Activated CD4-positive, alpha-beta T cell treated with anti-CD3 and anti-CD28 coated beads, Interleukin-2, amount 10 ng/mL, durations not matched to agents 24 days and 14 days (primary cell): ENCODE measurements at places on chromosomes 3 and 15. TPM values are rescaled to one million over a fixed set of nuclear protein-coding genes. Genes with fewer than 3 reads are reported as not detected.

ADCY5 gene
- not detected in 2 replicates for total RNA-seq

DNA sequence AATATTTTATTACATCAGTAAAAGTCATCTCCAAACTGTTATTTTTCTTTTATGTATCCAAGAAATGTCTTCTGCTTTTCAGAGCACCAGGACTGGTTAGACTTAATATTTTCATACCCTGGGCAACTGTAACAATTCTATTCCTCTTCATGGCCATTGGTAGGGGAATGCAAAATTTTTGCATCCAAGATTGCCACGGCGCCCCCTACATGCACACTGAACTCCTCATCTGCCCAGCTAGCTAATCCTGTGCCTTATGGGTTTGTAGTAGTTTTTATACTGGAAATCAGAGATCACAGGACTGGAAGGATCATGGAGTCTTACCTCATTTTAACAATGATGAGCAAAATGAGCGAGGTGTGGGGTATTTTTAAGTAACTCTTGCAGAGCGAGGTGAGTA is 74.2 kb downstream of the CRTC3 start:
- DNase-seq, result peak; percentile 86

RYR3 gene
- total RNA-seq, result not detected in 2 replicates

RASL12 gene
- total RNA-seq, result not detected in 2 replicates

STRA6 gene
- not detected in 2 replicates for total RNA-seq

- no peak for DNase-seq
Observed at GRCh38 chr3:181629029-181629428, 82.7 kb upstream of the SOX2 start.

- DNase-seq, result no peak
Observed at GRCh38 chr3:102189956-102190723, 244.7 kb upstream of the ZPLD1 start.

DNA sequence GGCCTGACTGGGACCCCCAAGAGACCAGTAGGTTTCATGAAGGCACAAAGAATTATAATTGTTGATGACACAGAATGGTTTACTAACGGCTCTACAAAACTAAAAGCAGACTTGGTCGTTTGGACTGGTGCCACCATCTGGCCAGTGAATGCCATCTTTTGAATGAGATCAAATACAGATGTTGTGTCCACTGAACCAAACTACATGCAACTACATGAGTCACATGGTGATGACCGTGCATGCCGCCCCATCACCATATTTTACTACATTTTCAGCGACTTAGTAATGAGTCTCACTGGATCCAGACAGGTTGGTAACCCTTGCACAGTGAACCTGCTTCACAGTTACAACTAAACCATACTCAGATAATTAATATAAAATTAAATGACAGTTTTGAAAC is 803.3 kb downstream of the DIPK2A start:
- no peak for DNase-seq

GRCh38 chr15:65979316-65979715 is 110.0 kb downstream of the RAB11A start:
- no peak for DNase-seq

DNA sequence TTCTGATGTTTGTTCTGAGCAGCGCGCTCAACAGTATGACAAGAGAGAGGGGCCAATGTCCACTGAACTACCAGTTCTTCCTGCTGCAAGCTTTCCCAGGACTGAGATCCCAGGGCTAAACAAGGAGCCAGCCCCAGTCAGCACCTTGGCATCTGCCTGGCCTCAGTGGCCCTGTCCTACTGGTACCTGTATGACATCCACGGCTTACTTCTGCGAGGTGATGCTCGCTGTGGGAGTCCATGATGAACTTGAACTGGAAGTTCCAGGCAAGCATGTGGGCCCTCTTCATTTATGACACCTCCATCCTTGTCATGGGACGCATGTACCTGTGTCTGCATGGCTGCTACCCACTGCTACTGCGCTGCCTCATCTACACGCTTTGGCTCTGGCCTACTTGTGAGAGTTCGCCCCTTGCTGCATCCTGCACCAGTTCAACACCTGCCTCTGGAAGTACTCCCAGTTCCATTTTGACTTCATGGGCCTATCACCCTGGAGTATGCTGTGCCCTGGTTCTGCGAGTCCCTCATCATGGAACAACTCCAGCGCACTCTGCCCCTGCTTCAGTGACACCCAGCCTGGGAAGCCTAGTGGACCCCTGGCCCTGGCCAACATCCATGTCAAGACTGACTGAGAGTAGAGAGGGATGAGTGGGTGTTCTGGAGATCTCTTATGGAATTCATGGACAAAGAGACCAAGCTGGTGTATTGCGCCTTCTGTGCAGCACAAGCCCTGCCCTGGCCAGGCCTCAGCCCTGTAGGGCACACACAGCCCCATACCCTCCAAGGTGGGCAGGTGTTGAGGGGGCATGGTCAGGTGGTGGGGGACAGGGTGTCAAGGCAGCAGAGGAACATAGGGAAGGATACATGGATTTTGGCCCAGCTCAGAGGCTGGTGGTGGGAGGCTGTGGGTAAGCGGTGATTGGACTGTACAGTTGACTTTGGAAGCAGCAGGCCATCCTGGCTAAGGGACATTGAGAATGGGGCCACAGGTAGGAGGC is 246.8 kb downstream of the NLGN1 start:
- no peak for DNase-seq

CCDC54 gene
- not detected in 2 replicates for total RNA-seq

- no peak for DNase-seq
Observed at GRCh38 chr3:106032479-106032878, 163.7 kb upstream of the CBLB start.
